Inflammatory macrophage (primary cell): ENCODE measurements at places on chromosomes 3 and 15.

GRCh38 chr3:34141841-34142337, 343.5 kb downstream of the PDCD6IP start:
- DNase-seq, result no peak

- no peak for DNase-seq
Observed at GRCh38 chr3:85355572-85355971, 396.8 kb downstream of the CADM2 start.

DNA sequence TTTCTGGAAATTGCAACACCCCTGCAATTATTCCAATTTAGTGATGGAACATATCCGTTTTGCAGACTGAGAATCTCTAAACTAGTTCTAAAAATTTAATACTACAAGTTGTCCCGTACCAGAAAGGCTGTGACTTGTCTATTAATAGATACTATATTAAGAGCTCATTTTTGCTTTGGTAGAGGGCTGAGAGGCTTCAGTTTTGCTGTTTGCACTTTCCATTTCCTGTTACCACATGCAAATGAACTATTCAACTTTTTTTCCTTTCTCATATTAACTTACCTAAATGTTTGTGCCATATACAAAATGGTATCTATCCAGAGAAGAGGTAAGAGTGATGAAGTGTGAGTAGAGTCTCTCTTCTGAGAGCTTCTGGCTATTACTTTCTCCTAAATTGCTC, 101.5 kb upstream of the CRBN start:
- no peak for DNase-seq

GRCh38 chr15:88383354-88383753, 83.8 kb downstream of the MRPL46 start:
- no peak for DNase-seq

DNA sequence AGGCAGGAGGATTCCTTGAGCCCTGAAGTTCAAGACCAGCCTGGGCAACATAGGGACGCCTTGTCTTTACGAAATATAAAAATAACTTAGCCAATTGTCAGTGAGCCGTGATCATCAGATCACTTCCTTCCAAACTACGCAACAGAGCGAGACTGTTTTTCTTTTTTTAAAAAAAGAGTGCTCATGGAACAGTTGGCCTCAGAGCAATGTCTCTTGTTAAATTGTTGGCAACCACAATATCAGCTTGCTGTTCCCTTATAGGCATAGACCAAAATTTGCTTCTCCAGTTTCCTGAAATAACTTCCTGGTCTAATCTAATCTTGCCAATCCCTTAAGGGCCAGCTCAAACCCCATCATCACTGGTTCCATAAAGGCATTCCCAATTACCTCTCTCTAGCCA, 93.3 kb upstream of the SLC4A7 start:
- DNase-seq, result no peak

DNA sequence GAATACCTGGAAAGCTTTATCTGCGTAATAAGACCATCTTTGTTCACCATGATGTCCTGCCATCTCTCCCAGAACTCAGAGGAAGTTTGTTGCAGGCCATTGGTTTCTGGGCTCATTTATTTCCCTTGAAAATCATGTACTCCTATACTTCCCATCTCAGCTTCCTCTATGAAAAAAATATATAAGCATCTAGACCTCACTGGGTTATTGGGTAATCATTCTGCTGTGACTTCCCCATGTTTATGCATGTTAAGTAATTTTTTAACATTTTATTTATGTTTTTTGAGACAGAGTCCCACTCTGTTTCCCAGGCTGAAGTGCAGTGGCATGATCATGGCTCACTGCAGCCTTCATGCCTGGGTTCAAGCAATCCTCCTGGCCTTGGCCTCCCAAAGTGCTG, 184.5 kb downstream of the ZPLD1 start:
- DNase-seq, result peak; percentile 56

- DNase-seq, result no peak
Observed at GRCh38 chr3:57803647-57804081, 47.6 kb downstream of the SLMAP start.

DNA sequence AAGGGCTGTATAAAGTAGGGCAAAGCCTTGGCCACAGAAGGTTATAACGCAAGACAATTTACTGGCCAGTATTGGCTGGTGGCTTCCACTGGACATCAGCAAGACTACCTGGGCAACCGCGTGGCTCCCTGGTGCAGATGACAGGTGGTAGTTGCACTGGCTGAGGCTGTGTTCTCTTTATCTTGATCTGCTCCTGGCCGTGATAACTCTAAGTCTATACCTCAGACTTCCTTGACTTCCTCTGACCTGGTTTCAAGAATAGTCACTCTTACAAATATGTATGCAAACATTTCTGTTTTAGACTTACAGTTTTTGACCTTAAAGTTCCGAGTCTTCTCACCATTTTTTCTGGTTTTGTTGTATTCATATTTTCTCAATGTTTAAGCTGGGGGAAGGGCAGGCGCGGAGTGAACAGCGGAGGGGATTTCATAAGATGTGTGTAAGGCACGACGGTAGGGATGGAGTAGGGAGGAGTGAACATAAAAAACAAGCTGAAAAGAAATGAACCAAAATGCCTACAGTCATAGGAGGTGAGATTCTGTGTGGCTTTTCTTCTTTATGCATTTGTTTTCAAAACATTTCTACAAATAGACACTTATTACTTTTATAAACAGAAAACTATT, 15.2 kb upstream of the TMEM212 start:
- no peak for DNase-seq

- no peak for DNase-seq
Observed at GRCh38 chr3:159789017-159789416, 199.6 kb upstream of the IL12A start.
